ENCODE measurements at places on chromosomes 5 and 9. TPM values are rescaled to one million over a fixed set of nuclear protein-coding genes. Genes with fewer than 3 reads are reported as not detected.

Gene DNM1
- total RNA-seq = 1.4 TPM

Gene ZNG1A
- 28.4 TPM for total RNA-seq

Gene FOXD1
- total RNA-seq = not detected

Gene PCDHGB4
- 0.23 TPM for total RNA-seq

DNA sequence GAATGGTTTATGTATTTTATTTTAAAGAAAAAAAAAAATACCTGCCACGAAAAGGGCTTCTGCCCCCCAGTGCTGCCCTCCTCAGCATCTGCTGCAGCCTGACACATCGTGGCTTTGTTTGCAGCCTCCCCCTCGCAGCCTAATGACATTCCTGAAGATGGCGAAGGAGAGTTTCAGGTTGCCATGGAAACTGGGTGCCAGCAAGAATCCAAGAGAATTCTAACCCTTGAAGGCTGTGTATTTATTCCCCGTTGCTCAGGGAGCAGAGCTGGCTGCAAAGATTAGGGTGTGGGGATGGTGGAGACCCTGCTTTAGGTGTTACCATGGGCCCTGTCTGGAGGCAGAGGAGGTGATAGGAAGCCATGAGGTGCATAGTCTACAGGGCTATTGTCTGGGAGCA lies 126.6 kb downstream of the NSG2 start:
- H3K27me3 ChIP-seq = no peaks in the 10 kb centered on the region
- H3K36me3 ChIP-seq = no peaks in the 10 kb centered on the region
- DNase-seq = no peak
